ENCODE measurements at places on chromosomes 1 and 21.

DNA sequence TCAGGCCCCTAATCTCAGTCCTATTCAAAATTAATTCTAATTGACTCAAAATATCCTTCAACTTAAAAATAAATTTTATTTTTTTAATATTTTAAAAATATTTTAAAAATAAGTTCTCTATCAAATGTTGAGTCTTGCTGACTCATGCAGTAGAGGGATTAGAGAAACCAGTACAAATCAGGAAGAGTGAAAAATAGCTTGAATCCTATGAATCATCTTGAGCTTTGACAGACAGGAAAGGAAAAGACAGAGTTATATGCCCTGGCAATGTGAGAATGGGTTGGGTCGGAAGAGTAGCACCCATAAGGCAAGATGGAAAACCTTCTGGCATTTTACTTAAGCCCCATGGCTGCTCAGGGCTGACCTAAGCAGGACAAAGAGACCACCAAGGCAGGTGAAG is 346.6 kb upstream of the RUNX1 start:
- no peak for DNase-seq

GRCh38 chr1:38547321-38547720 is 312.3 kb downstream of the RRAGC start:
- no peak for DNase-seq

DNA sequence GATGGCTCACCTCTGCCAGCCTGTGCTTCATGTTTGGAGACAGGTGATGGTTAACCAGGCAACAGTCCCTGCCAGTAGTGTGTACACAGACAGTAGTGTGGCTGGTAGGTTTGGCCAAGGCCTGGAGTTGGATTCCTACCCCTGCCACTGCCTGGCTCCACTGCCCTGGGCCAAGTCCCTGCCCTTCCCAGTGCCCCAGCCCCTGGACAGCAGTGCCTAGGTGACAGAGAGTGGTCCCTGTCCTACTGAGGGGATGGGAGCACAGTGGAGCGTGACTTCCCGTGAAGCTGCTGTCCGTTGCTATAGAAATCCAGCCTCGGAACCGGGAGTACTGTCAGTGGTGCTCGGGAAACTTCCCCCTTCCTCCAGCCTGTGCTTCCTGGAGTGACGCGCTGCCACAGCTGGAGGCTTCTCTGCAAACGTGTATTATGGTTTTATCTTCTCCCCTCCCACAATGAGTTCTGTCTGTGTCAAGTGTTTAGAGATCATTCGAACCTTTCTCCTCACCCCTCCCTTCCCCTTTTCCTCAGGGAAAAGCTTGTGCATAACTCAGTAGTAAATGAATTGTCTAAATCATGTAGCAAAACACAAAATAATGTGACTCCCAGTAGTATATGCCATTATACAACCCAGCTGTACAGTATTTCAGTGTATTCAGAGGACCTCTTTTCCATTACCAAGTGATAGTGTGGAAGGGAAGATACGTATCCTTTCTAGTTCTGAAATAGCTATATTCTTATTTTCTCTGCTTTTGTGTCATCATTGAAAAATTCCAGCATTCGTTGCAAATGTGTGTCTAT is 73.4 kb downstream of the GALNT2 start:
- no peak for DNase-seq

DNA sequence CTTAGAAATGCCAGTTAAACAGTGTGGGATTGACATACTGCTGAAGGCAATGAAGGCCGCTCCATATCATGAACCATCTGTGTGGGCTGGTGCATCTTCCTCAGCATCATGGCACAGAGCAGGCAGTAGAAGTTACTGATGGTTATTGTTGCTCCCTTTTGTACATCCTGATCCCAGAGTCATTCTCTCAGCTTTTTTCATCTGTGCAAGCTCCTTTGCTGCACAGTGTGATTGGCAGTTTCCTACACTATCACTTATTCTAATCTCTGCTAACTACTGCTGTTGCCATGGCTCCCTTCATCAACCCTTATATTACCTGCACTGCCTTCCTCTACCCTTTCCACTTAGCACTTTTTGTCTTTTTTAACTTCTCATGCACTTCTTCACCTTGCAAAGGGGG is 16.2 kb downstream of the RGS13 start:
- no peak for DNase-seq

- no peak for DNase-seq
Measured at GRCh38 chr21:23811805-23812204, 1795.5 kb downstream of the MRPL39 start.

DNA sequence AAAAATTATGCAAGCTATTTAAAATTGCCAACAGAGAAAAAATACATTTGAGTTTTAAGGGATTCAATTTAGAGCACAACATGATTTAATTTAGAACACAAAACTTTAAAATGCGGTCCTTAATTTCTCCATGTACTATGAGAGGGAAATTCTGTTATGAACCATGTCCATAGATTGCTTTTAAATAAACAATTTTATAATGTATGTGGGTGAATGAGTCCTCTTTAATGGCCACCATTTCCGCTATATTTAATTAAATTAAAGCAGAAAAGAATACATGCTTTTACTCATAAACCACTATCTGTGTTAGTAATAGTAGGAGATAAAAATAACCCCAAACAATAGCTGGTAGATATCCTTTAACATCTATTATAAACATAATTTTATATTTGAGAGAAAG is 914.6 kb downstream of the LTN1 start:
- DNase-seq: no peak

DNA sequence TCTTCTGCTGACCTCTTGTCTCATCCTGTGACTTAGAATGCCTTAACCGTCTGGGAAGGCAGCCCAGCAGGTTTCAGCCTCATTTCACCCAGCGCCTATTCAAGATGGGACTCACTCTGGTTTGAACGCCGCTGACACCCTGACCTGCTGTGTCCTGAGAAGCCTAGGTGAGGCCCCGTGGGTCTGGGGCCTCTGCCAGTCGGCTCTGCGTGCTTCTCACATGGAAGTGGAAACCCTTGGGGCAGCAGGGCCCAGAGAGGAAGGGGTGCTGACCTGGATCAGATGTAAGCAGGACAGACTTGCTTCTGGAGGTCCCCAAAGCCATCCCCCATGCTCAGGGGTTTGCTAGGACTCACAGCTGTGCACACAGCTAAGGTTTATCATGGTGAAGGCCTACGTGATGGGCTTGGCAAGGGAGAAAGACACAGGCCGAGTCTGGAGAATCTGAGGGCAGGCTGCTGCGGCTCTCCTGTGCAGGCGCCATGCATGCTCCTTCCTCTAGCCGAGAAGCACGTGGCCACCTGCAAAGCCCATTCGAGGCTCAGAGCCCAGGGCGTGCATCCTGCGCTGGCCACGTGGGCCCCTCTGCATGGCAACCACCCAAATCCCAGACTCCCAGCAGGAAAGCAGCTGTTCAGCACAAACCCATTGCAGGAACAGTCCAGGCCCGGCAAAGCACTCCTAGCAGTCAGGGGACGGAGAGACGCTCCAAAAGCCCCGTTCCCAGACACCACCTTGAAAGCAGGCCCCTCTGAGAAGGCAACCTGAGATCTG is 3.8 kb downstream of the TRPM2 start:
- no peak for DNase-seq

DNA sequence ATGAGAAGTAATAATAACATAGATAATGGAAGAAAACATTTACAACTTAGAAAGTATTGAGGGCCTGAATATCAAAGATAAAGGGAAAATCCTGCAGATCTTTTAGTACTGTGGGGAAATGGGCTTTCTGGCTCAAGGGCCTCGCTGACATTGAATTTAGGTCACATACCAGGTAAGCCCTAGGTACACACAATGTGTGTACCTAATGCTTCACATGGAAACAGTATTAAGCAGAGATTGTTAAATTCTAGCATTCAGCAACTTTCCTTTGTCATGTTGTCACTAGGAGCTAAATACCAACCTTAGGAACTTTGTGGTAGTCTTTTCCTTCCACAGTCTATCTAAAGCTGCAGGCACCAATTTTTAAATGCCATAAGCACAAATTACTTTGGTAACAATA is 49.7 kb downstream of the ODF2L start:
- no peak for DNase-seq

GRCh38 chr1:116775116-116775752 is 21.0 kb downstream of the CD2 start:
- DNase-seq: no peak

GRCh38 chr1:75165264-75165663 is 31.1 kb downstream of the LHX8 start:
- DNase-seq: no peak

GRCh38 chr1:109664671-109665070 is 3.2 kb upstream of the GSTM2 start:
- DNase-seq: no peak

DNA sequence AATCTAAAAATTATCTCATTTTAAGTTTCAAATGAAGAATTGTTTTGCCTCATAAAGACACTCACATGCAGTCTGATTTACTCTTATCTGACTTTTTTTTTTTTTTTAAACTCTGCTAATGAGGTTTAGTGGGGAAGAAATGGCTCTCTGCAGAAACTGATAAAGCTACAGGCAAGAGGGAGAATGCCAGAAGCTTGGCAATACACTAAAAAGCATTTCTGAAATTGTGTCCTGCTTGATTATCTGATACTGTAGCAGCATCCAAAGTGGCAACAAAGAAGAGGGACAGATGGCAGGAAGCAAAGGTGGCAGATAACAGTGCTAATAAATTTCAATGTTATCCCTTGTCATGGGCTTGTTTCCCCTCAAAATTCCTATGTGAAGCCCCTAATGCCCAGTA is 1744.9 kb downstream of the NCAM2 start:
- no peak for DNase-seq

- no peak for DNase-seq
Measured at GRCh38 chr1:110243146-110243545, 33.0 kb downstream of the KCNC4 start.

DNA sequence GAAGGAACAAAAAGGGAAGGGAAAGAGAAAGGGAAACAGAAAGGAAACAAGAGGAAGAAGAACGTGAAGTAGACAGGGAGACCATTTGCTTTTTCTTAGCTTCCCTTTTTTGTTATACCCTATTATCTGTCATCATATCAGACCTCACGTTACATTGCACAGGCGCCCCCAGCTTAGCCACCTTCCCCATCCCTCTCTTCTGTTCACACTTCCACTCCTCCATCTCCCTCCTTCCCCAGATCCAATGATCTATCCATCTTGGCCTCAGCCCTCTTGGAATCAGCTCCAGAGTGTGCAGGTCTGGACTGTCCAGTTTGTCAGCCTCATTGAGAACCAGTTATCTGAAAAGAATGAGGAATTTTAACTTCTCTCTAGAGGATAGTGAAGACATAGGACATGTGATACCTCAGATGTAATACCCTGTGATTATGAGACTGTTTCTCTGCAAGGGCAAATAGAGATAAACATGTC is 101.1 kb upstream of the ERRFI1 start:
- no peak for DNase-seq

DNA sequence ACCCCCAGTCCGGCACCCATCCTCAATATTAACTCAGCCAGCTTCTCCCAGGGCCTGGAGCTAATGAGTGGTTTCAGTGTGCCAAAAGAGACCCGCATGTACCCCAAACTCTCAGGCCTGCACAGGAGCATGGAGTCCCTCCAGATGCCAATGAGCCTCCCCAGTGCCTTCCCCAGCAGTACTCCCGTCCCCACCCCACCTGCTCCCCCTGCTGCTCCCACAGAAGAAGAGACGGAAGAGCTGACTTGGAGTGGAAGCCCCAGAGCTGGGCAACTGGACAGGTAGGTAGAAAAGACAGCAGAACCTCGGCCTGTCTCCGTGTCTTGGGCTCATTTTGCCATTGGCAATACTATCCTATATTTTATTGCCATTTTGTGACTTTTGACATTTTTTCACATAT is 45.4 kb upstream of the IPO9 start:
- DNase-seq: no peak

- DNase-seq: no peak
Measured at GRCh38 chr1:32895325-32896215, 5.6 kb downstream of the TMEM54 start.
